Muscle of arm (tissue), 14 donors: ENCODE measurements at places on chromosomes 4 and X. TPM values are rescaled to one million over a fixed set of nuclear protein-coding genes. Genes with fewer than 3 reads are reported as not detected.

The DCAF12L1 gene
- not detected for polyA plus RNA-seq

The PASD1 gene
- not detected for polyA plus RNA-seq

- DNase-seq = no peak
Measured at GRCh38 chr4:86976801-86977485, 42.1 kb downstream of the AFF1 start.

DNA sequence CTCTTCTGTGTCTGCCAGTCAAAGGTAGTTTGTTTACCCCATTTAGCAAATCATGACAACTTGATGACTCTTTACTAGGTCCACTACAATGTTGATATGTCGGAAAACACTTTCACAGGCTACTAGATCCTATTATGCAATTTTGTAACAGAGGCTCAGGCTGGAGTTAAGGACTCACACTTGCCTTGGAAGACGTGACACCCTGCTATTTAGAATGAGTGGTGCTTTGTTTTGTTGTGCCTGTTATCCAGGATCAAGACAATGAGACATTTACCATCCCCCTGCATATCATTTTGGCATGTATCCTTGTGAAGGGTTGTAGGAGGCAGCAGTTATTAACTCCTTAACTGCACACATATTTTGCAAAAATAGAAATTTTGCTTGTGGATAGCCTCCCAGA, 263.7 kb downstream of the IL1RAPL1 start:
- DNase-seq = no peak

- no peak for DNase-seq
Measured at GRCh38 chrX:40807384-40807783, 72.0 kb upstream of the MED14 start.

DNA sequence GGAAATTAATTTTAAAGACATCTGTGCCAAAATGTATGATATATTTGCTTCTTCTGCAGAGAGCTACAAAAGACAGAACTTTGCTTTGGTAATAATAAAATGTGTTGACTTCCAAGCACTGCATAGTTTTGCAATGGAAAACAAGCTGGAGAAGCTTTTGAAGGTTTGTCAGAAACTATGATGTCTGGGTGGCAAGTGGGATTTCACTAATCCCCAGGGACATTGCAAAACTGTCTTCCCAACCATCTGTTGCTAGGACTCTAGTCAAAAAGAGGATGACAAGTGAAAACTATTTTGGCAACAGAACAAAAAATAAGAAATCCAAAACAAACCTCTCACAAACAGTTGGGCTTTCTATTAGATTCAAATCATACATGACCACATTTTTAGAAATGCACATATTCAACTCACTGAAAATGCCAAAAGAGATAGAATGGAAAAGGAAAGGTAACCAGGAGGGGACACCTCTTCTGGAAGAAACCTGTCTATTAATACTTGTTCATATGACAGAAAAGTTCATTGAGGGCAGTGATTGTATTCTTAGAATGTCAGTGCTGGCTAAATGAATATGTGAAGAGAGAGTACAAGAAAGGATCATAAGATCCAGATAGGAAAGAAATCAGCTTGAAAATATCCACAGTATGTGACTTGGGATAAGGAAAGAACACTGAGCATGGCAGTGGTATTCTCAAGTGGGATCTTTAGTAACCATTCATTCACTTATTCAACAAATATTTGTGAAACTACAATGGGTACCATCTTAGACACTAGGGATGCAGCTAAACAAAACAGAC, 228.0 kb downstream of the RASL11B start:
- peak; percentile 86 for DNase-seq

DNA sequence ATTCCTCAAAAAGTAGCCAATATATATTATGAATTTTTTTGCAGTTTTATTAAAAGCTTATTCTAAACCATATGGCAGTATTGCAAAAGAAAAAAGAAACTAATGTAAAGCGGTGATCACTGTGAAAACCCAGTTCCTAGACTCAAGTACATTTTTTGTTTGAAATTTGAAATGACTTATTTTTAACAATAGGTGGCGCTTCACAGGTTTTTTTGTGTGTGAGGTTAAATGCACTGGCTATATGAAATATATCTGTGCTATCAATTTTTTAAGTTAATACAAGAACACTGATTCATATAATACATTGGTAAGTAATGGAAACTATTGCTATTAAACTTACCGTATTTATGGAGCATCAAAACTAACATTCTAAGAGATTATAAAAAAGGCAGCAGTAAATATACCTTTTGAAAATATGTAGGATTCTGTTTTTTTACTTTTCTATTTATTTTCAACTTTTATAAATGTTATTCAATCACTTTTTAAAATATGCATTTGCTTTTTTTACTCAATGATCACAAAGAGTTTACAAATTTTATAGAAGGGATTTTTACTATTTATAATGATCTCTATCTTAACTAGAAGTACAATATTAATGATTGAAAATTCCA, 5.6 kb upstream of the SPRY1 start:
- DNase-seq = no peak
